ENCODE measurements at places on chromosomes 3 and 15. TPM values are rescaled to one million over a fixed set of nuclear protein-coding genes. Genes with fewer than 3 reads are reported as not detected.

DNA sequence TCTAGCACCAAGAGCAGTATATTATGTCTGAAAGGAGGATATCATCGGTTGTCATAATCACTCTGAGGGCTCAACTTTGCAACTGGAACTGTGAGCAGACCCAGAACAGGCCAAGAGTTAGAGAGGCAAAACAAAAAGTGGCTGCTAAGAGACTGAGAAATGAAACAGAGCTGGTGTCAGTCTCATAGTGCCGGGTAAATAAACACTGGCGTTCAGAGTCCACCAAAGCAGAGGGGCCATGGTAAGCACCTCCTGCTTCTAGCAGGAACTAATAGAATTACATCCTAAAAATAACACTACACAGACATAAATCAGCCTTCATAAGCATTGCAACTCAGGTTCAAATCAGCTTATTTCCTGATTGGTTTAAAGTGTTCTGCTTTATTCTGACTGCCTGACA lies 10.3 kb upstream of the IL12A start:
- no peak for DNase-seq

GRCh38 chr15:48355377-48355776 lies 24.1 kb downstream of the DUT start:
- DNase-seq: no peak

GRCh38 chr3:53775018-53775417 lies 71.2 kb downstream of the CHDH start:
- DNase-seq: no peak

Gene WNT5A
- 16.2 TPM for total RNA-seq
